ENCODE measurements at places on chromosomes 6 and 20.

DNA sequence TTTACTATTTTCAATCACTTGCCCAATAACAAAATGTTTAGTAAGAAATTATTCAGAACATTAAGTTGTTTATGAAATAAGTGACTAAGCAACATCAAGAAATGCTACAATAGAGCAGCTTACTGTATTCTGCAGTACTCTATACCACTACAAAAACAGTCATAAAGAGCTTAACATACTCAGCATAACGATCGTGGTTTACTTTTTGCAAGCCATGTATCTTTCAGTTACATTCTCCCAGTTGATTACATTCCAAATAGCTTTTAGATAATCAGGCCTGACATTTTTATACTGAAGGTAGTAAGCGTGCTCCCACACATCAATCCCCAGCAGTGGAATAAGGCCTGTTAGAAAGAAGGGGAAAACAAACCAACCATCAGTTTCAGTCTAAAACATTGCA lies 10.7 kb downstream of the SOD2 start:
- DNase-seq: no peak

DNA sequence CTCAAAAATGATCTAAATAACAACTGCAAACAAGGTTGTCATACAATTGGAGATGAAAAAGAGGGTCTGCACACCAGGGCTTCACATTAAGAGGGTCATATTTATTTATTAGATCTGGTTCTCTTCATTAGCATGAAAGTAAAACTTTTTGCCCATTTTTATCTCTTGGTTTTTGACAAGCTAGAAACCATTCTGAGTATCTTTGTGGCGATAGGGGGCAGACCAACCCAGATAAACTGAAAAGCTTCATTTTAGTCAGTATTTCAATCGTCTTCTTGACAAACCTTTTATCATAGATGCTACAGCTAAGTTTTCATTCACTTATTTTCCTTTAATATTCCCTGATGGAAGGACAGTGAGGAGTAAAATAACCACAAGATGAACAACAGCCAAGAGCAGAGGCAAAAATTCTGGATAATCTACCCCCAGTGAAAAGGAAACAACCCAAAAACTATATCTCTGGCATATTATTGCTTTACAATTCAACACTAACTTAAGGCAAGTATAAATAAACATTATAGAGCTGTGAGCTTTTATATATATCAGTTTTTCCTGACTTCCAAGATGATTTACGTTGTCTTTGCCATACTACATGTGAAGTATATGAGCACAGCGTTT lies 45.2 kb downstream of the THEMIS start:
- peak; percentile 50 for DNase-seq

DNA sequence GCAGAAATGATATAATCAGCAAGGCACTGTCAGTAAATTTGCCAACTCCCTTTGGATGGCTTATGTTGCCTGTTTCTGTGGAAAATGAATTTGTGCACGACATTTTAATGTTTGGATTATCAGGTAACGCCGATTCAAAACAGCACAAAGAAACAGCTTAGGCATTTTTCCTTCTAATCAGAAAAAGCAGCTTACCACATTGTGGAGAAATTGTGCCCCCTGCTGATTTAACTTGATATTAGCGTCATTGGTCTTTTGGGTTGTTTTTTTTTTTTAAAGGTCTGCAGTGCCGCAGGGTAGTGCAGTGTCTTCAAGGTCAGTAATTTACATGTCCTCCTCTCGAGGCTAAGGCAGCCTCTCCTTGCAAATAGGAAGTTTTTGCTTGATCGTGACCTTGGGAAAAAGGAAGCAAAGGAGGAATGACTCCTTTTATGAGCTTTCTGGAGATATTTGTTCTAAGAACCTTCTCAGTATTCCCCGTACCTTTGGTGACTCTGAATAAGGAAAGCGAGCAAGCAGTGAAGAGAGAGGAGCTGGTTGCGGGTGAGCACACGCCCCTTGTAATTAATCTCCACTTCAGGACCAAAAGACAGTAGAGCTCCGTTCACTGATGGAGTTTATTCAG lies 79.1 kb downstream of the ELOVL4 start:
- DNase-seq: peak; percentile 48

DNA sequence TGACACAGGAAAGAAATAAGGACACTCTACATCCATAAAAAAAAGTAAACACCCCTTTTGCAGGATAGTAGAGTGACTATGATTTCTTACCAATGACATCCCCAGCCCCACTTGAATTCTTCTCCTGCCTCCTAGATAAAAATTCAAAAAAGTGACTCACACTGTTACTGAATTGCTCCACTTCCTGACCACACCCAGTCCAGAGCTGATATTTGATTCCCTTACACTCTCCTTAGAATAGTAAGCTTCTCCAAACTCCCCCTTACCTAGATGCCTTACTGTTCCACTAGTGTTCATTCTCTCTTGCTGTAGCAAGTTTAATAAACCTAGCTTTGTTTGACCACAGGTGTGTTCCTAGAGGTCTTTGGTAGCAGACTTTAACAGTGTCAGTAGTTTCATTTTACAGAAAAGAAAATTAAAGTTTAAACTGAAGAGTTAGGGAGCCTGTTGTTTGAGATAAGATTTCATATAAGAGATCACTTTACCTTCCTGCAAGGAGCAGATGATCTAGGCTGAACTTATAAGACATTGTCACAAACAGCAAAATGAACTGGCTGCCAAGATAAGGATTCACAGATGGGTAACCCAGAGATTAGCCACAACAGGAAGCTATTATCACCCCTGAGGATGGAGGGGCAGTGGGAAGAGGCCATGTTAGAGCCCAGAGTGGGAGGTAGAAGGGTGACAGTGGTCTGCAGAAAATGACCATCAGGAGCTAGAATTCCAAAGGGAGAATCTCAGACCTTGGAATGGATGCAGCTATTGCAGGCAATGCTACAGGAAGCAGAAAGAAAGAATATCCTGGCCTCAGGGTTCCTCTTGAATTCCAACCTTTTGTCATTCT lies 28.4 kb upstream of the BTN3A2 start:
- DNase-seq: no peak

DNA sequence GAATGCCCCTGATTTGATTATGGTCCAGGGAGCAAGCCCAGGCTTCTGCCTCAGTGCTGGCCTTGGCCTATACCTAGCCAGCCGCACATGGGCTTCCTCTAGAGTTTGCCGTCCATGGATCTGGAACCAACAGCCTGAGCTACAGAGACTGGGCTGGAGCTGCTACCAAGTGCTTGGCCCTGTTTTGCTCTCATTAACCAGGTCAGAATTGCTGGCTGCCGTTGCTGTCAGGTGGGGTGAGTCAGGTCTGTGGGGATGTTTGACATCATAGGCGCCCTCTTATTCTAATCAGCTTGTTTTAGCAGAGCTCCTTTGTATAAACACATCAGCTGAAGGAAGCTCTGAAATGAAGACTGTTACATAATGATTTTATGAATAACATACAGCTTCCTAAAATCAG lies 83.1 kb upstream of the PHACTR2 start:
- peak; percentile 17 for DNase-seq

DNA sequence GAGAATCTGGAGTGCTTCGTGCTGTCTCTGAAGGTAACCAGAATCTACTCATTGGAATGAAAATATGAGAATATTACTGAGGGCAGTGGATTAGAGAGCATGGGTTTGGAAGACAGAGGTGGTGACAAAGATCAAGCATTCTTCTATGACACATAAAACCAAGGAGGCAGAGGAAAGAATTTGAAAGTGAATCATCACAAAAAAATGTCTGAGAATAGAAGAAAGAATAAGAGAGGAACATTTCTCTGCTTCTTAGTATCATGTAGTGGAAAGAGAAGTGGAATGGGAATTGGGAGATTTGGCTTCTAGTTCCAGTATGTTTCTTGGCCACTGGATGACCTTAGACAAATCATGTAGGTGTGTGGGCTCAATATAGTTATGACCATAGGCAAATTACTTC lies 474.0 kb downstream of the TFAP2B start:
- no peak for DNase-seq

DNA sequence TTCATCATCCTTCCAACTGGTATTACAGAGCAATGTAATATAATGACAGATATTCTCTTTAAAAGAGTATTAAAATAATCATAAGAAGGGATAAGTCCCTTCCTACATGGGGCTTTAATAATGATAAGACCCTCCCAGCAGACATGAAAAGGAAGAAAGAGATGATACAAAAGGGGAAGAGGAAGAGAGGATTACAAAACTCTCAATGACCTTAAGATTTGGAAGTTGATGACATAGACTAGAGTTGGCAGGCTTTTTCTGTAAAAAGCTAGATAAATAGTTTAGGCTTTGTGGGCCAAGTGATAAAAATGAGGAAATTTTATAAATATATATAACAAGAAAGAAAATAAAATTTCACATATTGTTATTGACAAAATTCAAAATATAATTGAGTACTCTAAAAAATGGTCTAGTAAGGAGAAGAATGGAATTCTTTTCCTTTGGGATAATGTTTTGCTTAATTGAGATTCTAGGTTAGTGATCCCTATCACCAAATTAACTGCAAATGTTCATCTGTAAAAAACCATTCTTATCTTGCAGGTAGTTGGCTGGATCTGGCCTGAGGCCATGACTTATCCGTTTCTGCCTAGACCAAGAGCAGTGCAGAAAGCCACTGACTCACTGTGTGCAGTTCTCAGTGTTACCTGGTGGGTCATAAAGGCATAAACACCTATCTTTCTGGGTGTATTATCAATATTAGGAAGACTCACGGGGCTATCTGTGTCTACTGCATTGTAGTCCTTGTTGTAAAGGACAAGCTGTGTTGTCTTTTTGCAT lies 11.0 kb downstream of the RIPOR2 start:
- DNase-seq: no peak

DNA sequence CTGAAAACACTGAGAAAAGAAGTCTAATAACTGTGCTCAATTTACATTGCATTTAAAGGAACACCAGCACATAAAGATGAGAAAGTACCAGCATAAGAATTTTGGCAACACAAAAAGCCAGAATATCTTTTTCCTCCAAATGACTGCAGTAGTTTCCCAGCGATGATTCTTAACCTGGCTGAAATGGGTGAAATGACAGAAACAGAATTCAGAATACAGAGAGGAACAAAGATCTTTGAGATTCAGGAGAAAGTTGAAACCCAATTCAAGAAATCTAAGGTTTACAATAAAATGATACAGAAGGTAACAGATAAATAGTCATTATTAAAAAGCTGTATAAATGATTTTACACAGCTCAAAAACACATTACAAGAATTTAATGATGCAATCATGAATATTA lies 197.0 kb upstream of the EYS start:
- no peak for DNase-seq

- no peak for DNase-seq
Observed at GRCh38 chr6:70985156-70985555, 28.3 kb upstream of the B3GAT2 start.

DNA sequence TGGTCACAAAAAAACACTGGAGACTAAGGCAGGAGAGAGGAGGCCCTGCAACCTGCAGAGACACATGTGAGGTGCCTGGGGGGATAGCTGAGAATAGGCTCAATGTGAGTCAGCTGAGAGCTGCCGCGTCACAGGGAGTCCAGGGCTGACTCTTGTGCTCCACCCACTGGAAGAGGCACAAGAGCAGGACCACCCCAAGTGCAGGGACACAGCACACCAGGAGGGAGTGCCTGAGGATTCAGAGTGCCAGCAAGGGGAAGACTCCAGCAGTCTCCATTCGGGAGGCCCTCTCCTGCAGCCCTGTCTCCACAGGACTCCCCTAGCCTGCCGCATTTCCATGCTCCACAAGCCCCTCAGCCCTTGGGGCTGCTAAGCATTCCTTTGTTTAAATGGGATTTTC lies 105.5 kb downstream of the HUS1B start:
- DNase-seq: no peak

DNA sequence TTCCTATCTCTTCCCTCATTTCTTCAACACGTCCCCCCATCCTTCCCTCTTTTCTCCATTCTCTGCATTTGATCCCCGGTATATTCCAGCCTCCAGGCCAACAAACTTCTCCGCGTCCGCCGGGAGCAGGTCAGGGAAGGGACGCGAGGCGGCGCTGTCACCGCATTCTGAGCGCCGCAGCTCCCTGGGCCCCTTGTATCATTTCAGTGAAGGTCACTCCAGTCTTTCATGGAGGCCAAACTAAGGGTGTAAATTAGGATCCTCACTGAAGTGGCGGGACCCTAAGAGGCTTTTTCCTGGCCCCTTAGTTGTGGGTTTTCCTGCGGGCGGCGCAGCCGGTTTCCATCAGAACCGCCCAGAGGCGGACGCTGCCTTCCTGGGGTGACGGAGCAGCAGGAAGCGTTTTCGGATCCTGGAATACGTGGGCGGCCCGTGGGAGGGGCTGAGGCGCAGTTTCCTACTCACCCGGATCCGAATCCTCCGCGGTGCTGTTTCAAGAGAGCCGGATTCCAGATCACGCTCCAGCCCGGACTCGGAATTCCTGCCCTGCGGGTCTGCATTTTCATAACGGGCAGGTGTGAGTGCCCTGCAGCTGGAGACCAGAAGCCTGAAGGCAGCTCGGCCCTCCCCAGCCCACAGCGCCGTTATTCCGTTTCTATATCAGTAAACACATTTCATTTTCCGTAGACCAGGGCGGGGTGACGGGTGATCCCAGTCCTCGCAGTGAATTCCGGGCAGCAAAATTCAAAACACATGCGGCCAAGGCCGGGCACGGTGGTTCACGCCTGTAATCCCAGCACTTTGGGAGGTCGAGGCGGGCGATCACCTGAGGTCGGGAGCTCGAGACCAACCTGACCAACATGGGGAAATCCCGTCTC lies 3.6 kb upstream of the MICA start:
- peak; percentile 58 for DNase-seq

DNA sequence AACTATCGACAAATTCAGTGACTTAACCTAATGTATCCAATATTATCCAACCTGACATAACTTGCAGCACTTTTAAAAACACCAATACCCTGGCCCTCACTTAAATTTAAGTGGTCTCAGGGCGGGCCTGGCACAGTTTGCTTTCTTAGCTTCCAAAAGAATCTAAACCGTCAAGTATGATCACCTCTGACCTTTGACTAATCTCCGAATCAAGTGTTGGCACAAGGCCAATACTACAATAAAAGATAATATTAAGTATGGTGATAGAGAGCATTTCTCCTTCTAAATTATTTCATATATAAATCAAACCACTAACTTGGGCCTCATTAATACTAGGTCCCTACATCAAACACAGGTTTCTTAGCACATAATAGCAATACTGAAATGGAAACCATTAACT lies 153.0 kb downstream of the PTPRK start:
- no peak for DNase-seq

DNA sequence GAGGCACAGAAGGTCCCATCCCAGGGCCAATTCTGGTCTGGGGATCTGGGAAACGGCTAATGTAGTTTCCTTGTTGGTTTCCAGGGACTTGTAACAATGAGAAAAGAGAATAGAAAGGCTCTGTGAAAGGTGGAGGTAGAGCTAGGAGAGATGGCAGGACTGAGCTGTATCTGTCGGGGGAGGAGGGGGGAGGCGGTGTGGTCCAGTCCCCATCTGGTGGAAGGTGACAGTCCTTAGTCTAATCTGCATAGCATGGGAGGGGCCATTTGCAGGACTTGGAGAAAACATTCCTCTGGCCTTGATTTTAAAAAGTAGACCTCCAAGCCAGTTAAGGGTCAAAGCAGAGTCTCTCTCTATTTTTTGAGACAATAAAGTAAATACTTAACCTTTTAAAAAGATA lies 137.1 kb downstream of the DNAH8 start:
- no peak for DNase-seq

GRCh38 chr6:26240157-26241032 lies 124.6 kb upstream of the BTN3A2 start:
- peak; percentile 82 for DNase-seq

Data from CD4-positive, alpha-beta memory T cell (primary cell).